ENCODE measurements at places on chromosomes 2 and 18.

GRCh38 chr18:9091066-9091476 lies 11.4 kb upstream of the NDUFV2 start:
- DNase-seq: no peak

DNA sequence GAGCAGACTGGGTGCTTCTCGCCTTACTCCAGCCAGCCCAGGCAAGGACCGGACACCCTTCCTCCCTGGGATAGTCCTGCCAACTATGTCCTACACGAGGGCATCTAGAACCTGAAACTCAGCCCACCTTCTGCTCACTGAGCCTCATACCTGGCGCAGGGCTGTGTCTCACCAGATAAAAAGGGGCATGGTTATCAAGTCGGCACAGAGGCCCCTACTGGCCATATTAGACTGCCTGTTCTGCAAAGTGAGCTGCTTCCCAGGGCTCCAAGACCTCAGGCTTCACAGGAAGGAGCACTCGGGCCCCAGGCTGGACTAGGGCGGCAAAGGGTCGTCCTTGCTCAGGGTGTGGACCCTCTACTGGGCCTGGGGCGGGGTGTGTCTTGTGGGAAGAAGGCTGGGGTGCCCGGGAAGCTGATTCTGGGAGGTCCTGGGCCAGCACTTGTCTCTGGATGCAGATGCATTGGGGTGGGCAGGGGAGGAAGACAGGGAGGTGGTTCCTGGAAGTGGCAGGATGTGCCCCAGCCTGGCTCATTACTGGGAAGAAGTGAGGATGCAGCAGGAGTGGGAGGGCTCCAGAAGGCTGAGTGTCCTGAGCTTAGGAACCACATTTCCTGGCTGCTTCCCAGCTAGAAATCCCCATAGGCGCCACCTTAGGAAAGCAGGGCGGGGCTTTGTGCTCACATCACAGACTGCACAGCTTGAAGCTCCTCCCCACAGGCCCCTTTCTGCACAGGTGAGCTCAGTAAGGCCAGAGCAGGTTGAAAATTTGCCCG lies 19.6 kb downstream of the EHD3 start:
- DNase-seq: peak; percentile 75

GRCh38 chr18:37322492-37323035 lies 243.0 kb downstream of the CELF4 start:
- no peak for DNase-seq

GRCh38 chr2:100919316-100919715 lies 82.8 kb upstream of the RPL31 start:
- DNase-seq: no peak

DNA sequence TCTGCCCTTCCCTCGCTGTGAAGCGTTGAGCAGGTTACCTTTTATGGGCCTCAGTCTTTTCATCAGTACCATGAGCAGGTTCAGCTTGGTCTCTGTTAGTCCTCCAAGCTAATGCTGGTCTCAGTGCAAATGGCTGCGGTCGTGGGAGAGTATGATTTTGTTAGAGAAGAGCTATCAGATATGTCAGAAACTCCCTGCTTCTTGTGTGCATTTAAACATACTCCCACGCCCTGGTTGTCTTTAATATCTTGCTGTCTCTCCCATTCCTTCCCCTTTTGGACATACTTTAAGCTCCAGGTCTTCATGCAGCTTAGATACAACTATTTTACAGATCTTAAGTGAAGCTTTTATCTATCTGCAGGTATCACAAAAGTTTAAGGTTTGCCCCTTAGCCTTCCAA lies 62.9 kb downstream of the EFR3B start:
- DNase-seq: no peak

DNA sequence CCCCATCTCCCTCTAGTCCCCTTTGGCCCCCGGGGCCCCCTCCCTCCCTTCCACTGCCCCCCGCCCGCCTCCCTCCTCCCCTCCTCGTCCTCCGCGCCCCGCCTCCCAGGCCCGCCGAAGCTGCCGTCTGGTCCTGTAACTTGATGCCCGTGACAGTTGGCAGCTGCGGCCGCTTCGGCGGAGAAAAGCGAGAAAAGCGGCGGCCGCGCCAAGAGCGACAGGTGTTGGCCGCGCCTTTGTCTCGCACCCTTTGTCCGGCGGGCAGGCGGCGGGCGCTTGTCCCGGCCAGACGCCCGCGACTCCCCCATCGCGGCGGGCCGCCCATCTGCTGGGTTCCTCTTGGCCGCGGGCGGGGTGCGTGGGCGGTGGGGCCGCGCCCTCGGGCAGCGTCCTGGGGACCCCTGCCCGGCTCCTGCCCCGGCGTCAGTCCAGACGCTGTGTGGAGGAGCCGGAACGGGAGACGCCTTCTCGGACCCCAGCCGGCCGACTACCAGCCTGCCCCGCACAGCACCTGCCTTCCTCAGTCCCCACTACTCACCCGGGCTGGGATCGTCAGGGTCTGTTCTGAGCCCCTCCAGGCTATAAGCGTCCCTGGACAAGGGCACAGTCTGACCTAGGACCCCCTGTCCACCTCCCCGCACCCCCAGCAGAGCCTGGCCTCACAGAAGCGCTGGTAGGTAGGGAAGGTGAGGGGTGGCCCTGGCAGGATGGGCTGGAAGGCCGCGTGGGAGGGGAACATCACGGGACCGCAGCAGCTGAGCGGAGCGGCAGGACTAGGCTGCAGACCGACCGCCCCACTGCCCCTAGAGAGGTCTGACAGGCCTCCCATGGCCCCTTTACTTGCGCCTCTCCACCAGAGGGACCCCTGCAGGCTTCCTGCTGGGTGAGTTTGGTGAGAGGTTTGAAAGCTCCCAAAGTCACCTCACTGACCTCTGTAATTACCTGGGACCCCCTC lies 1.2 kb upstream of the HES6 start:
- no peak for DNase-seq

GRCh38 chr18:28407681-28408080 lies 230.8 kb upstream of the CDH2 start:
- no peak for DNase-seq

GRCh38 chr2:56580242-56580641 lies 396.5 kb downstream of the CCDC85A start:
- DNase-seq: peak; percentile 48

- no peak for DNase-seq
Observed at GRCh38 chr2:213091765-213092164, 59.6 kb downstream of the IKZF2 start.

- DNase-seq: peak; percentile 25
Observed at GRCh38 chr2:106085181-106085940, 108.7 kb downstream of the UXS1 start.

- no peak for DNase-seq
Observed at GRCh38 chr2:188798159-188798558, 176.0 kb upstream of the COL3A1 start.

- DNase-seq: peak; percentile 43
Observed at GRCh38 chr2:235669983-235670962, 176.4 kb downstream of the AGAP1 start.

GRCh38 chr2:3127710-3128109 lies 249.9 kb downstream of the EIPR1 start:
- DNase-seq: no peak

DNA sequence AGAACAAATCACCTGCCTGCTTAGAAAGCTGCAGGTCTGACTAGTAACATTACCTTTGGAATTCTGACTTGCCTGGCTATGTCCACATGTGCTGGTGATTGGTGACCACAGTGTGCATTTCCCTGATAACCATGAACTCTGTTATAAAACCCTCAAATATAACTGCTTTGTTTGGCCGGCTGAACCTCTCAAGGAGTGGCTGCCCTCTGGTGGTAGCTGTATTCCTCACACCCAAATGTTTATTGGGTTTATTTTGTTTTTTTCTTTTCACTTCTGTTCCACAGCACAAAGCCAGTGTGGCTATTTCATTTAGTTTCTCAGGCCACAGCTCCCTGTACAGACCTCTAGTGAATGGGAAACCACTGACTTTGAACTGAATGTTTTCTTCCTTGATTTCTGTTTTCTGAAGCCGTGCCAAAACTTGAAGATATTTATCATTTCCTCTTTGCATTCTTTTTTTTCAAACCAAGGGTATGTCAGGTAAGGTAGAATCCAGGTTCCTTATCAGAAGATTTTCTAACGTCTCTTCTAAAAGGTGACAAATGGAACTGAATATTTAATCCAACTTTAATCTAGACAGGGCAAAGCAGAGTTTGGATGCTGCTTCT lies 549.0 kb upstream of the VRK2 start:
- DNase-seq: peak; percentile 24

- DNase-seq: no peak
Observed at GRCh38 chr18:9139400-9140039, 2.9 kb downstream of the ANKRD12 start.

GRCh38 chr2:219299372-219299760 lies 9.8 kb downstream of the PTPRN start:
- DNase-seq: no peak

- DNase-seq: peak; percentile 58
Observed at GRCh38 chr2:202317080-202317857, 51.7 kb downstream of the NOP58 start.

DNA sequence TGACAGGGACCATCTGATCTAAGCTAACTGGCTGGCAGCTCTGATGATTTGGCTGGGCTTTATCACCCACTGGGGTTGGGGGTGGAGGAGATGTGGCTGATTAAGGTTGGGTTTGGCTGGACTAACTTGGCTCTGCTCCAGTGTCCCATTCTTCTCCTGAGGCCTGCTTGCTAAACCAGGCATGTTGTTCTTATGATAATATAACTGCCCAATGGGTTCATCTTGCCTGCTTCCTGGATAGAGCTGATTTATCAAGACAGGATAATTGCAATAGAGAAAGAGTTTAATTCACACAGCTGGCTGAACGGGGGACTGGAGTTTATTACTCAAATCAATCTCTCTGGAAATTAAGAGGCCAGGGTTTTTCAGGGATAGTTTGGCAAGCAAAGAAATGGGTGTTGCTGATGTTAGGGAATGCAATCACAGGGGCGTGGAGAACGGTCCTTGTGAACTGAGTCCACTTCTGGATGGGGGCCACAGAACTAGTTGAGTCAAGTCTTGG lies 150.4 kb downstream of the PTH2R start:
- DNase-seq: peak; percentile 4

DNA sequence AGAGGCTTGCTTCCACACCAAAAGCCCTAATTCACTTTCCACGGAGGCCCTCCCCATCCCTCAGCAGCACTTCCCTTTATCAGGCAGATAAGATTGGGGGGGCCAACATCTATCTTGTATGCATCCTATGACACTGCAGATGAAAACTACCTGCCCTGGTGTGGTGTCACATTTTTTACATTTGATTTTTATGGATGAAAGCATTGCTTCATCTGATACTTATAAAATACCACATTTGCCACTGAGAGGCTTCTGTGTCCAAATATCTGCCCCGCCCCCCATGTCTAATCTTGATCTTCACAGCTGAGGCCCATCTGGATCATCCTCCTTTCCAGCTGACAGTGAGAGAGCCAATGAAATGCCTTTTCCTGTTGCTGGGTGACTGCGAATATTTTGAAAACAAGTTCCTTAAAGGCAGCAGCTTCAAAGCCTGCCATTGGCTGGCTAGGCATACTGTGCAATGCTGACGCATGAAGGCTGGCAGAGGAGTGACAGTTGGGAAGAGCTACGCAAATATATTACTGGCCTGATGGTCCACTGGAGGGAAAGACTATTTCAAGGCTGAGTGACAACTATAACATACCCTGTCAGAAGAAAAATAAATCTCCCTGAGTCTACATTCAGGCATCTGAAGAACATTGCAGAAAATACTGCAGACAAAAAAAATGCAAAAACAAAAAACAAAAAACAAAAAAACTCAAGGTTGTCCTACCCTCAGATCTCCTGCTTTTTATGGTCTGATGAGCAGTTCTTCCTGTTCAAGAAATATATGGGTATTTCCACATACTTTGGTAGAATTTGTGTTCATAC lies 318.7 kb downstream of the PDE11A start:
- peak; percentile 20 for DNase-seq

DNA sequence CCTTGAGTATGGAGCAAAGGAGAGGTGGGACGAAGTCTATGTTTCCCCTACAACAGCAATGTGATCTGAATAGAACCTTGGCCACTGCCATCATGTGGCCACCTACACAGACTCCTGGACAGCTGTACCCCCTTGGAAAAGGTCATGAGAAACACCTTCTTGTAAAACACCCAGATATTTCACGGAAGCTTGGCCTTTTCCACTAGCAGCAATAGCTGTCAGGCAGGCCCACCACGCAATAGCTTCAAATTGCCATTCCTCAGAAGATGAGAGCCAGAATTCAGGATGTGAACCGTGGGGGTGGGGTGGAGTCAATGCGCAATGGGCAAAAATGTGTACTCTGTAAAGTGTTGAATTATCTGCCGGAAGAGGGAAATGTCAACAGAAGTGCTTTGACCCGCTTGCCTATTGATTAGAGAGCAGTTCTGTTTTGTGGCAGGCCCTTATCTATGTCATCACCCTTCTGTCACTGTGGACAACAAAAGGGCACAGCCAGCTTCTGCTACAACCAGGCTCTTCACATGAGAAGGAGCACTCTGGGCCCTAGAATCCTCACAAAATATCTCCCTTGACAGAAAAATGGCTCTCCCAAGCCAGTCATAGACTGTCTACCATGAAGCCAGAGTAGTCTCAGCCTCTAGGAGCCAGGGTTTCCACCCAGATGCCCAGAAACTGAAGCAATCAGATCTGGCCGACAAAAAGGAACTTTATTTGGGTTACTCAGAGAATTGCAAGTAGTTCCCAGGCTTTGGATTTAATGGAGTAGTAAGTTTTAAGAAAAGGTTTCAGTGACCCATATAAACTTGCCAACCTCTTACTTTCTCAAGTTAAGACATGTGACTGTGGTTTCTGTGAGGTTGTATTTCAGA lies 9.5 kb downstream of the INPP1 start:
- peak; percentile 91 for DNase-seq

- DNase-seq: peak; percentile 81
Observed at GRCh38 chr2:20650877-20651730, at the start of gene HS1BP3. Gene HS1BP3, minus strand, starts transcription at chr2:20651098. Its CDS starts 35 bp downstream, at chr2:20651063.

DNA sequence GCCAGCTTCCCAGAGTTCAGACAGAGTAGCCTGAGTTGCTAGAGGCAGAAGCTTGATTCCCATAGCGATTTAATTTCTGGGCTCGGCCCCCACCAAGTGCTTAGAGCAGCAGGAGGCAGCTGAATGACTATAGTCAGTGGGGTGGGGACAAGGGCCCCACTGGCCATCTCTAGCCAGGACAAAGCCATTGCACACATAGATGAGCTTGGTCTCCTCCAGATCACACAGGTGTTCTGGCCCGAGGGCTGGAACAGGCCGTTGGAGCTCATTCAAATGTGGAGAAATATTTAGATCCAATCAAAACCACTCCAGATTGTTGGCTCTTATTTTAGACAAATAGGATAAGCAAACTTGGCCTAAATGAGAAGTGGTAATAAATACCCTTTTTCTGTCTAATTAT lies 287.3 kb upstream of the NCKAP5 start:
- no peak for DNase-seq

GRCh38 chr2:206232287-206233035 lies 42.0 kb upstream of the ZDBF2 start:
- DNase-seq: no peak

GRCh38 chr18:51275712-51276476 lies 78.4 kb upstream of the MEX3C start:
- no peak for DNase-seq
